ENCODE measurements at places on chromosomes 3 and 15. TPM values are rescaled to one million over a fixed set of nuclear protein-coding genes. Genes with fewer than 3 reads are reported as not detected.
A peak's percentile ranks its signal among the peaks of the same experiment; 100 is the strongest.

CLDN18 gene
- not detected for total RNA-seq

GRCh38 chr15:78070049-78070700 lies 7.3 kb downstream of the TBC1D2B start:
- no peak for DNase-seq

GRCh38 chr3:177050501-177051237 lies 146.6 kb downstream of the TBL1XR1 start:
- peak; percentile 36 for DNase-seq

DNA sequence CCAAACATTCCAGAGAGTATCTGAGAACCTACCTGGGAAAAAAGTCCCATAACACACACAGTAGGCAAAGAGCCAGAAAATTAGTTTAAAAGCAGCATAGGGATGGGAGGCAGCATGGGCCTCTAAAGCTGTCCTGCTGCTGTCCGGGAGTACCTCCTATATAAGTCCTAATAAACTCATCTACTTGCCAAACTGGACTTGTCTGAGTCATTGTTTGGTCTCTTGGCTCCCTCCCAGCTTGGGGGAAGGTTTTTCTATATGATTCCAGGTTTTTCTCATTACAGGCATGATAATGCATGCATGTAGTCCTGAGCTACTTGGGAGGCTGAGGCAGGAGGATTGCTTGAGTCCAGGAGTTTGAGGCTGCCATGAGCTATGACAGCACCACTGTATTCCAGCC lies 17.5 kb upstream of the HACD2 start:
- no peak for DNase-seq

DNA sequence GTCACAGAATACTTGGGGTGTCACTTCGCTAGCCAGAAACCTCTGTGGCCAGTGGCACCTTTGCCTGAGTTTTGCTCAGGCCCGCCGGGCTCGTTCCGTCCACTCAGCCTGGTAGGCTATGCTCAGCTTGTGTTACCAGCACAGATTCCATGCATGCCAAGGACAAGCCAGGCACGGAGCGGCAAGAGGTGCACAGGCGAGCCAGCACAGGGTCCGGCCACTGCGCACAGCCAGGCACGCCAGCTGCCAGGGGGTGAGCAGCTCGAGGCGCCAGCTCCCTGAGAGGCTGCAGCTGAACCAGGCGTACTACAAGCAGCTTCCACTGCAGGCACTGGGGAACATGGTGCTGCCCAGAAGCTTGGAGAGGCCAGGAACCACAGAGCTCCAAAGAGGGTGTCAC lies 14.7 kb downstream of the PCYT1A start:
- DNase-seq, result no peak

- DNase-seq, result no peak
Measured at GRCh38 chr3:41216993-41217392, 17.7 kb downstream of the CTNNB1 start.

All from GM23338 (cell line).